Central memory CD8-positive, alpha-beta T cell (primary cell): ENCODE measurements at places on chromosomes 5 and 9.

GRCh38 chr5:124059200-124059599 is 547.2 kb downstream of the CSNK1G3 start:
- no peak for DNase-seq

DNA sequence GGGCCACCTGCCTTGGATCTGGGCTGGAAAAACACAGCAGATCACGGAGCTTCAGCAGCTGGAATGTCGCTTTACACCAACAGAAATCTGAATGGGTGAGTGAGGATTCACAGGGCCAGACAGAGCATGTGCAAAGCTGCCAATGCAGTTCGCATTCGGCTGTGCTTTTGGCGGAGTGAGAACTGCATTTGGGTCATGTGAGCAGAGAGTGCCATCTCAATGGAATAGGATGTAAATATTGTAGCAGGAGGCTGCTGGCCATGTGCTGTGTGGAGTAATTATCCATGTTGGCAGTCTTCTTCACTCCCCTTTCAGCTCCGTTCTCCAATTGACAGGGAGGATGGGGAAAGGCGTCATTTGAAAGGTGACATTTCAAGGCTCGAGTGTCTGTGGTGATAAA is at the start of gene ANKRD55:
ANKRD55 (minus strand) TSS at position 101 of the 400 bp plus-strand sequence. CDS start 417 bp downstream, outside the sequence.
- no peak for DNase-seq

DNA sequence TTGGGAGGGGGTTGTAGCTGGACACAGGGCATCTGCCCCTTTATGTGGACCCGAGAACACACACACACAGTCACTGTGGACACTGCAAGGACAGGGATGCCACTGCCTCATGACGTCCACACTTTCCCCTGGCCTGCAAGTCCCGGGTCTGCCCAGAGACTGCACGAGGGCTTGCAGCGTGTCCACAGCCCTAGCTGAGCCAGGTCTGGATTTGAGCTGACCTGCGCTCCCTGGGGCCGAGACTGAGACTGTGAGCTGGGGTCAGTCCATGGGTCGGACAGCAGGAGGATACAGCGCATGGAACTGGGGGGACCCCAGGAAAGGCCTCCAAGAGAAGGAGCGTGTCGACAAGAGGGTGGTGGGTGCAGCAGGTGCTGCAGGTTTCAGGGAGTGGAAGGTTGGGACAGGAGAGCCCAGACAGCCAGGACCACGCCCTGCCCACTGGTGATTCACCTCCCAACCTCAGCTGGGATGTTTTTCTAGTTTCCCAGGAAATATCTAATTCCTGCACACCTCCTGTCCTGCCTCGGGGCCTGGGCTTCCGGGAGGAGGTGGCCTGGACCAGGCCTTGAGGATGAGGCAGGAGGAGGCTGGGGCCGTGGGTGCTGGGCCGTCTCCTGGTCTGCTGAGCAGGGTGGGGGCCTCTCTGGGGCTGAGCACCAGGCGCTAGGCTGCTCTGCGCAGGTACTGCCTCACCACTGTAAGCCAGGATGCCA is 806 bp upstream of the RNF224 start:
- no peak for DNase-seq

DNA sequence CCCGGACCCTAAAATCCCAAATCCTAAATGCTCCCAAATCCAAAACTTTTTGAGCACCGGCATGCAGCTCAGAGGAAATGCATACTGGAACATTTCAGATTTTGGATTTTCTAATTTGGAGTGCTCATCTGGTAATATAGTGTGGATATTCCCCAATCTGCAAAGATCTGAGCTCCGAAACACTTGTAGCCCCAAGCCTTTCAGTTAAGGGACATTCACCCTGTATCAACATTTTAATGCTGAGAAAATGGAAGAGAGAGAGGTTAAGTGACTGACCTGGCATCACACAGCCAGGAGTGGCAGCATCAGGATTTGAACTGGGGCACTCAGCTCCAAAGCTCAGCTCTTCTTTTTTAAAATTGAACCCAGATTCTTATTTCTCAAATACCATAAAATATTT is 30.7 kb downstream of the QRFP start:
- no peak for DNase-seq

DNA sequence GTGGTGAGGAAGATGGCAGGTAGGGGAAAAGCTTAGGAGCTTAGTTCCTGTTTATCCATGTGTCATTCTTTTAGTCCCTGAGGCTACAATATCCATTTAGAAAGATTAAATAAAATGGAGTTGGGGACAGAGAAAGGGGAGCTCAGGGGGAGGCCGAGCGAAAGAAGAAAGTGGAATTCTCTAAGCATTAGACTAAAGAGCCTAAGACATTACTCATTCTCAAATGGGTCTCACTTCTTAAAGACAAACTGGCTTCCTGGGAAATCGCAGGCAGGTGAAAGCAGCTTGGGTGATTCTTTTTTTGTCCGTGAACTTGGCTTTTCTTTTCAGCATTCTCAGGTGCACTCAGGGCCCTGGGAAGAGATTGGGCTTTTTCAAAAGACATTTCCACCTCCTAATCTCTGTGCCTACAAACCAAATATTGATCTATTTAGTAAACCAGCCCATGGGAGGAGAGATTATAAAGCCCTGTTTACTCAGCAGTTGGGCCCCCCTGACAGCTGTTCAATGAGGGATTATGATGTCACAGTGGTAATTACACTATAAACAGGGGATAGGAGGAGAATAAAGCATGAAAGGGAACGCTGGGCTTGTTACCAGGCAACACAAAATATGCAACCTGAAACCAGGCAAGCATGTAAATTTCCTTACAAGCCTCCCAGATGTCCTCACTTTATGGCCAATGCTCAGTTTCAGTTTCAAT is 584.0 kb downstream of the ACTL7B start:
- DNase-seq = no peak

DNA sequence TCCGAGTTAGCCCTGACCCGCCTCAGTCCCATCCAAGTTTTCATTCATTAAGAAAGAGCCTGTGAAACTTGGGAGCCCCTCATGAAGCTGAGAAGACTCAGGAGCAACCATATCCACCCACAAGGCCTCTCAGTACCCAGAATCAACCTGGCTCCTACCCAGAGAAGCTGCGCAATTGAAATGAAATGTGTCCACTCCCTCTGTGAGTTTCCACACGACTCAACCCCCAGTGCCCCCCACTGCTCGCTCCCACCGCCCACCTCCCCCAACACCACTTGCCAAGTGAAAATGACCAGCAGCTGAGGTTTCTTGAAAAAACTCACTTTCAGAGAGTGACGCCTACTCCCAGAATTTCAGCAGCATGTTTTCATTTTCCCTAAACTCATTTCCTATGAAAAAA is 104.6 kb downstream of the CDK5RAP2 start:
- no peak for DNase-seq

- DNase-seq = no peak
Measured at GRCh38 chr5:74624501-74624900, 16.0 kb downstream of the ENC1 start.

GRCh38 chr9:28750136-28750535 is 1176.9 kb upstream of the C9orf72 start:
- DNase-seq = no peak

DNA sequence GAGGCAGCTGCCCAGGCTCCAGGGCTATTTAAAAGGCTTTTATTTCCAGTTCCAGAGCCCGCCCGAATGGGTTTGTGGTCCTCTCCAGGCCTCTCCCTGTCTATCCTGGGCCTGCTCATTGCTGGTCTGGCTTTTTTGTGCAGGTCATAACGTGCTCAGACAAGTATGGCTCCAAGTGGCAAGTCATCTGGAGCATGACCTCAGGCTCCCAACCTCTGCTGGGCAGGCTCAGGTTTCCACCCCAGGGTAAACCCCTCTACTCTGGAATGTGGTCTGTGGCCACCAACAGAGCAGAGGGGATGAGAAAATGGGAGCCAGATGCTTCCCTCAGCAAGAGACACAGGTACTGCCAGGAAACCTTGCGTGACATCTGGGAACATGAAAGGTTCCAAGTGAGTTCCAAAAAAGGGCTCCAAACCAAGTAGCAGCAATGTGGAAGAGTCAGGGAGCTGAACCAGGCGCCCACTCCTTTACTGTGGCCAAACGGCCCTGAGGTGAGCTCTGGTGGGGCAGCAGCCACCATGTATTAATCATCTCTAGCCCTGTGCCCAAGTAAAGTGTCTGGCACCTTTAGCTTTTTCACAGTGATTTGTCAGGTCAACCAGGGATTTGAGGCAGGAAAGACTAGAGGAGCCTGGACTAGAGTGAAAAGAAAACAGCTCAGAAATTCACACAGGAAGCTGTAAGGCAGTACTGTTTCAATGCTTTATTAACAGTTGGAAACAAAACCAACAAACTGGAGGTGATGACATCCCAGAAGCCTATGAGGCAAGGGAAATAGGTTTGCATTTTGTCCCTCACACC is 25.7 kb downstream of the PCDHGC5 start:
- DNase-seq = no peak

DNA sequence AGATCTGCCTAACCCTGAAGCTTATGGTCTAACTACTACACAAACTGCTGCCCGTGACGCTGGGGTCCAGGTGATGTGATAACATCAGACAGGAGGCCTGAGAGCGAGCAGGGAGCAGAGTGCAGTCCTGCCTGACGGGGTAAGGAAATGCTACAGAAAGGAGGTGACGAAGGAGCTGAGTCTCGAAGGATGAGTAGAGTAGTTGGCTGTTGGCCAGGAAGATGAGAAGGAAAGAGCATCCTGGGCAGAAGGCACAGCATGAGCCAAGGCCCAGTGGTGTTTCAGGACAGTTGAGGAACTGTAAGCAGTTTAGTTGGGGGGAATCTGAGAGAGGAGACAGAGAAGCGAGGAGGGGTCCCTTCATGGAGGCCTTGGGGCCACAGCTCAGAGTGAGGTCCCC is 136.0 kb upstream of the TBC1D2 start:
- no peak for DNase-seq

GRCh38 chr5:14766584-14766983 is 102.1 kb downstream of the OTULIN start:
- no peak for DNase-seq

DNA sequence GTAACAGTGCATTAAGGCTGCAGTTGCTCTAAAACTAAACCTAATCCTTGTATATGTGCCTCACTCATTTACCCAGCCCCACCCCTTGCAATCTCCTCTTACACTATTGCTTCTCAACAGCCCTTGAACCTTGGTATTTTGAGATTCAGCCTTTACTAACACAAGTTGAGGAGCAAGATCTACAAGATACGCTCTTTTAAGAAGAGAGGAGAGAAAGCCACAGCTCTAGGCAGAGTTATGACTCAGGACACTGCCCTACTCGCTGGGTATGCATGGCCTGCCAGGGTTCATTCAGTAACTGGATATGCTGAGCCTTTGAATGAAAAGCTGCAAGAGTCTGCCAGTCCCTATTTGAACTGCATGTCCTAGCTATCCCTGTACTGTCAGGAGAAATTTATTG is 219.5 kb downstream of the PCSK5 start:
- DNase-seq = no peak

GRCh38 chr9:98365227-98365669 is 109.8 kb upstream of the TBC1D2 start:
- DNase-seq = no peak

GRCh38 chr5:172902497-172903472 is 56.4 kb upstream of the RPL26L1 start:
- no peak for DNase-seq
